ENCODE measurements at places on chromosomes 3 and 15.

DNA sequence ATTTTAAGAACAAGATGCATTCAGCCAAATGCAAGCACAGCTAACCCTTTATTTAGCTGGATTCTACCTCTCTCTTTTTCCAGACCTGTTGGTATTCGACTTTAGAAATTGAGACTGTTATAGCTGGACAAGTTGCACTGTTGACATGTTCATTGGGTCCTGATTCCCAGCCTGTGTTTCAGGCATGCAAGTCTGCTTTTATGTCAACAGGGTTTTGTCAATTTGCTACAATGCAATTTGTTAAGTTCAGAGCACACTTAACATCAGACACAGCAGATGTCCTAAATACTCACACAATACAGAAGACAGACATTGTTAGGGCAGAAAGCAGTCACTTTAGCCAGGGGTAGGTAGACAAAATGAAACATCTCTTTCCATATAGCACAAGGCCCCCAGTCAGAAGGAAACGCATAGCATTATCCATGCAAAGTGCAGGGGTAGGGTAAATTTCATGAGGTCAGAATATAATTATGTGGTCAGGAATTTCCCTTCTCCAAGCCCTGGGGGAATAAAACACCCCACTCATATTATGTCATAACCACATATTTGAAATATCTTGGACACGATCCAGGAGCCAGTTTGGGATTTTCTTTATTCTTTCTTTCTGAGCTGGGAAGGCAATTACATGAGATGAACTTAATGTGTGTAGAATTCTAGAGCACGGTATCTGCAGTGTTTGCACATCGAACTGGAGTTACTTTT is 504.1 kb downstream of the NTRK3 start:
- no peak for DNase-seq

- no peak for DNase-seq
Observed at GRCh38 chr3:20810555-20810954, 624.5 kb upstream of the SGO1 start.

DNA sequence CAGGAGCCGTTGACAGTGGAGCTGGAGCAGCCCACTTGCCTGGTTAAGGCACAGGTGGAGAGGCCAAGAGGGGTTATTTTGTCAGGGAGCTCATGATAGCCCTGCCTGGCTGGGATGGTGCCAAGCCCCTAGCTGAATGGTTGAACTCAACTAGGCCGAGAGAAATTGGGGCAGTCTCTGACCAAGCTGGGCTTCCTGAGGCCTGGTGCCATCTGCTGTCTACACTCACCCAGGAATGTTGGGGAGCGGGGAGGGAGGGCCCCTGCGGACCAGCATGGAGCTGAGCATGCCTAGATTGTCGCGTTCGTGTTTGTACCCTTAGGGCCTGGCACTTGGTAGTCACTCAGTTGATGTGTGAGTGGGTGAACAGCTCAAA is 1.2 kb downstream of the BRPF1 start:
- DNase-seq = no peak

DNA sequence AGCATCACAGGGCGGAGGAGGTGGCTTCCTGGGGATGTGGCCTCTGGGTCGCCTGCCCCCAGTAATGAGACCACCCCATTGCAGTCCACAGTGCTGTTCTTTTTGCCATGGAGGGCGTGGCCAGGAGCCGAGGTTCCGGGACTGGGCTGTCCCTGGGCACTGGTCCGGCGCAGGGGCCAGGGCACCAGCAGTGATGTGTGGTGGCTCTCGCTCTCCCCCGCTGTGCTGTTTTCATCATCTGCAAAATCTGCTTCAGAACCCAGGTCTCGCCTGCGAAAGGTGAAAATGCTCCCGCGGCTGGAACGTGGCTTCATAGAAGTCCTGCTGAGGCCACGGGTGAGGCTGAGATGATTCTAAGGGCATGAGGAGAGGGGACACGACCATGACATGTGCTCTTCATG is 45.8 kb downstream of the SCN5A start:
- no peak for DNase-seq

DNA sequence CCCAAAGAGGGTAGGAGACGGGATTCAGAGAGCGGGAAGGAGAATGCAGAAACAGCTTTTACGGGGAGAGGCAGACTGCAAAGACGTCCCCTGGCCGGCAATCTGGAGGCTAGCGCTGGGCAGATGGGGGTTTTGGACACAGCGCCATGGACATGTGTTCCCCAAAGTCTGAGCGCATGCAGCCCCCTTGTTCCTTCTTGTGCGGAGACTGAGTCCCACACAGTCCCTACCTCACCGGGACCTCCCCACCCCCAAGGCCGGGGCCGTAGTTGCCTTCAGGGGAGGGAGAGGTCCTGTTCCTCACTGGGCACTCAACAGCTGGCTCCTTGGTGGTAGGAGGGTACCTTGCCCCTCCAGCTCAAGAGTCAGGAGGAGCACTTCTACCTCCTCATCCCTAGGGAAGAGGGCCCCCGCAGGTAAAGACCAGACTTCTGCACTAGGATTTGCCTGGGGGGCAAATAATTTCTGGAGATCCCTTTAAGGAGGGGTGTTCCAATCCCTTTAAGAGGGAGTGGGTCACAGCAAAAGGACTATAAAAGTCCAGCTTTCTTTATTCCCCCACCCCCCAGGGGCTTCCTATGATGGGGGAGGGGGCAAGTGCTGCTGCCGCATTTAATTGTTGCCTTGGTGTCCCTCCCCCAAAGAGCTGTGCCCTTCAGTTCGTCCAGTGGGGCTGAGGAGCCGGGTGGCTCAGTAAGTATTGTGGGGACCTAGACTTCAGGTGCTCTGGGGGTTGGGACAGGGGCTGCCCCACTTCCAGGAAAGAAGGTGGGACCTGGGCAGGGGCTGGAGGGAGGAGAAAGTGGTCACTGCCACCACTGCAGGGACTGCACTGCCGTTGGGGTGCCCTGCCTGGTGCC is 3.6 kb upstream of the BAHD1 start:
- no peak for DNase-seq

DNA sequence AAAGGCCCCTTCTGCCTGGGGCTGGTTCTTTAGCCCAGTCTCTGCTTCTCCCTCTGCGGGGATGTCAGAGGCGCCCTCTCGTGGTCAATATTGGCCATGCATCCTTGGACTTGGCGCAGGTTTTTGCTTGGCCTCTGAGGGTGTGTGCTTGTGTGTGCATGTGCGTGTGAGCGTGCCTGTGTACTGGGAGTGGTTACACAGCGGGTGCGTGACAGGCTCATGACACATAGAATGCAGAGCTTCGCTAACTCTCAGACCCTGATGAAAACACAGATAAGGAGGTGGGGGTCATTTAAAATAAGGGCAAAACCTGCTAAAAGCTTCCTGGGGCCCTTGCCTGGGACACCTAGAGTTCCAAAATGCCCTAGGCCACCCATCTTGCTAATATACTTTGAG is 160.9 kb downstream of the SMAD6 start:
- DNase-seq = peak; percentile 79

DNA sequence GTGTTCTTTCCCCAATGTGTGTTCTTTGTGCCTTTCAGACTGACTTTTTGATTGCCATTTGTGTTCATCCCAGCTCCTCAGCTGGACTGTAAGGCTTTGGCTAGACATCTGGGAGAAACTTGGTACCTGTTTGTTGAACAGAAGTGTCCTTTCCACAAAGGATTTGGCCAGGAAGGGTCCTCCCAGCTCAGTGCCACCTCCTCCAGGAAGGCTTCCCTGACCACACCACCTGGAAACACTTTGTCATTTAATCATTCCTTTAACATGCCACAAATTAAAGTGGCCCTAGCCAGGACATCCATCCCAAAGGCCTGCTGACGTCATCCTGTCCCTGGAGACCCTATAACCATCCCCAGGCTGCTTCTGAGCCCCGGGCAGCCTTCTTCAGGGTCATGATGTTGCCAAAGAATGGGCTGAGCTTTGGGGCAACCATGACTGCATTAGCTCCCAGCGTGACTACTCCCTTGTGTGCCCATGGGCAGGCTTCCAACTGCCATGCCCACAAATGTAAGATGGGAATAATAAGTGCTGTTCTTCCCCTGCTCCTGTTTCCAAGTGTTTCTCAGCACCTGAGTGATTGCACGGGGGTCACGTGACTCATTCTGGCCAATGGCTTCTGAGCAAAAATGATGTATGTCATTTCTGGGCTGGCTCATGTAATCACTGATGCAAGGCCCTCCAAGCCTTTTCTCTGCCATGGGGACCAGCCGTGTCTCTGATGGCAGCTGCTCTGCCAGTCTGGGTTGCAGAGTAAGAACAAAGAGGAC is 112.5 kb upstream of the SMAD3 start:
- DNase-seq = no peak

DNA sequence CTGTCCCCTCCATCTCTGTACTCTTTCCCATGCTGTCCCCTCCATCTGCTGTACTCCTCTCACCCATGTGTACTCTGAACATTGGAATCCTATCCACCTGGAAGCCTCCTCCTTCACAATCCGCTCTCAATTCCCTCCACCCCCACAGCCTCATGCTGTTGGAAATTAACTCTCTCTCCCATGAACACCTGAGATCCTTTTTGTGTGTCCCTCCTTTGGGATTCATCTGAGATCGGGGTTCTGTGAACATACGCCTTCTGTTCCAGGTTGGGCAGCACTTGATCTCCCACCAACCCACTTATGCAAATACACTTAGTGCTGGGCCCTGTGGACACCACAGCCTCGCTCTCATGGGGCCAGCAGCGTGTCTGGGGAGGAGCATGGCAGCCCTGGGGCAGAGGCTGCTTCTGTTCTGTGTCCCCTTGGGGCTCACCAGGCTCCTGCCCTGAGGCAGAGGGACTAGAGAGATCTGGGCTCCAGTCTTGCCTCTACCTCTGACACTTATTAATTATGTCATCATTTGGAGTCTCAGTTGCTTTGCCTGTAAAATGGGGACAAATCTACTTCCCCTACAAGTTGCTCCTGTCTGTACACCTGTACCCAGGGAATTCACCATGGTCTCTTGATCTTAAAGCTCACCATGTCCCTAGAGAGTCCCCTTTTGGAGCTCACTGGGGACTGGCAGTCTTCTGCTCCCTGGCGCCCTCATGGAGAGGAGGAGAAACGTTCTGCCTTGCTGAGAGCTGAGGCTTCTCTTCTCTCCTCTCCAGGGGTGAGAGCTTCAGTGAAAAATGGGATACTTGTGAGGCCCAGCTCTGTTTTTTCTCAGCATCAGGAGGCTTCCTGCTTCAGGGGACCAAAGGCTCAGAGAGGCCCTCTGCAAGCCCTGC is 42.7 kb downstream of the ITGA11 start:
- DNase-seq = peak; percentile 29

DNA sequence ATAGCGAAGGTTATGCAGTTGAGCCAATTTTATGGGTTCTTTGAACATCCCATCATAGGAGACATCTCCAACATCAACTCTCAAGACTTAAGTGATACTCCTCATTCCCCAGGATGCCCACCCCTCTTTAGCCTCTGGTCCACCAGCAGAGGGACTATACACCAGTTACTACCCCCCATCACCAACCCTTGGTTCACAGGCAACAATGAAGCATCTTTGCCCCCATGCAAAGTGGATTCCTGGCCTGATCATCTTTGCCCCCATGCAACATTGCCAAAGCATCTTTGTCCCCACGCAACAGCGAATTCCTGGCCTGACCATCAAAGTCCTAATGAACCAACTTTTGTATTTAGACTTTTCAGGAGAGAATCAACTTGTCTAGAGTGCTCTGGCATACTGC is 19.1 kb downstream of the GPR15 start:
- no peak for DNase-seq

DNA sequence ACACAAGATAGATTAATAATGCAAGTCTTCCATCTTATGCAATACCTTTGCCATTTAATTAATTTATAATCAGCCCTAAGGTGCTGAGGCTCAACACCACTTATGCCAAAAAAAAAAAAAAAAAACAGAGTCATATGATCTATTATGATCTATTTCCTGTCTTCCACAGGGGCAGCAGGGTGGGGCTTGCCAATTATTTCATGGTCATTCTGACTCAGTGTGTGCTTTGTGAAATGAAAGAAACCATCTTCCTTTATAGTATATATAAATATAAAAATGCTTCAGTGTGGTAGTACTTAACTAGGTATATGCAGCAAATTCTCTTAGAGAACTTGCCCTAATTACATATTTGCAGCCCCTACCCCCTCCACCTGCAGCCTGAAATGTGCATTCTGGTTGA is 7.2 kb upstream of the RARB start:
- DNase-seq = no peak

DNA sequence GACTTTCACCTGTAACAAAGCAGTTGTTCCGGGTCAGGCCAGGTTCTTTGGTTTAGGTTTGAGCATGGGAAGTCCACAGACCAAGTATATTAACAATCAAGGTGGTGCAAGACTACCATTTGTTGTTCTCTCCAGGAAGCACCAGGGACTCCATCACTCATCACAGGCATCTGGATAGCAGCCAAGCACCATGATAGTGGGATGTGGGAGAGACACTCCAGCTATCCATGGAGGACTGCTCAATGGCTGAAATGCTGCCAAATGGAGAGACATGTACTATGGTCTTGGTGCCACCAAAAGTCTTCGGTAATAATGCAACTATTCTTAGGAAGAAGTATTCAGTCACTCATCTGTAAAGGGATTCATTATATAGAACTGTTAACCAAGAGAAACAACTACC is 143.0 kb downstream of the TNIK start:
- no peak for DNase-seq

GRCh38 chr15:94119298-94119811 is 112.0 kb upstream of the MCTP2 start:
- DNase-seq = no peak

GRCh38 chr15:77418966-77419835 is 703 bp downstream of the PEAK1 start:
- peak; percentile 32 for DNase-seq

- DNase-seq = peak; percentile 42
Observed at GRCh38 chr3:169965562-169966427, 812 bp upstream of the SEC62 start.

GRCh38 chr3:60025096-60026050 is 975.5 kb upstream of the CFAP20DC start:
- no peak for DNase-seq

All from GM12865 (cell line).